ENCODE measurements at places on chromosomes 5 and 9. TPM values are rescaled to one million over a fixed set of nuclear protein-coding genes. Genes with fewer than 3 reads are reported as not detected.

Gene TYRP1
- total RNA-seq: 0.28 TPM

Gene KCNIP1
- not detected for total RNA-seq

DNA sequence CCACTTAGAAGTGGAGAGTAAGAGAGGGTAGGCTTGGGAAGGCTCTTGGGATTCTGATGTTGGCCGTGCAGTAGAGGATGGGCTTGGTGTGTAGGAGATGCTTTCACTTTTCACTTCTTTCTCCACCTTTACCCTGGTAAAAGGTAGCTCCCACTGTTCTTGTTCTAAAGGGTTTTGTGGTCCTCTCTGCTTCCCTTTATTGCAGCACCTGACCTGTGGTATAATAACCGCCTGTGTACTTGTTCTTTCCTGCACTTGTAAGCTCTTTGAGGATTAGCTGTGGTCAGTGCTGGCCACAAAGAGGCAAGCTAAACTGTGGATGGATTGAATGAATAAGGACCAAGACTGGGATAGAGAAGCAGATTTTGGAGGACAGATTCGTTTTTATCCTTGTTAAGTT lies 25.2 kb downstream of the KDM4C start:
- no peak for DNase-seq

Gene PRPF4
- total RNA-seq: 42.8 TPM

GRCh38 chr5:65801352-65801783 lies 79.4 kb downstream of the NLN start:
- DNase-seq: peak; percentile 32

- DNase-seq: no peak
These were observed 48.0 kb downstream of the RUSC2 start for GRCh38 chr9:35537913-35538312.

- DNase-seq: no peak
These were observed 132.1 kb downstream of the GLIS3 start for GRCh38 chr9:4167728-4168127.

All from pulmonary artery endothelial cell (primary cell).